ENCODE measurements at places on chromosomes 1 and 21.
A peak's percentile ranks its signal among the peaks of the same experiment; 100 is the strongest.

GRCh38 chr1:212678456-212679410 is 20.9 kb downstream of the BATF3 start:
- peaks cover 6% of the 10 kb centered on the region for H3K27me3 ChIP-seq
- H3K27ac ChIP-seq, result peak overlapping the region; percentile 37
- peaks cover 31% of the 10 kb centered on the region for H3K4me1 ChIP-seq
- H3K4me3 ChIP-seq, result no peak overlapping the region
- peaks cover 7% of the 10 kb centered on the region for H3K36me3 ChIP-seq

GRCh38 chr1:38153778-38154470 is 107.3 kb upstream of the POU3F1 start:
- H3K36me3 ChIP-seq, result no peaks in the 10 kb centered on the region
- no peak overlapping the region for H3K27ac ChIP-seq
- H3K27me3 ChIP-seq, result peaks cover 19% of the 10 kb centered on the region

GRCh38 chr1:235545292-235545930 is 41.2 kb upstream of the B3GALNT2 start:
- H3K36me3 ChIP-seq, result no peaks in the 10 kb centered on the region
- H3K4me3 ChIP-seq, result no peak overlapping the region
- H3K27ac ChIP-seq, result no peak overlapping the region
- no peak for DNase-seq
- no peaks in the 10 kb centered on the region for H3K4me1 ChIP-seq

GRCh38 chr1:51675177-51675780 is 58.4 kb downstream of the OSBPL9 start:
- no peaks in the 10 kb centered on the region for H3K27me3 ChIP-seq
- no peak for DNase-seq
- H3K27ac ChIP-seq, result no peak overlapping the region
- no peak overlapping the region for H3K4me3 ChIP-seq
- H3K36me3 ChIP-seq, result no peaks in the 10 kb centered on the region
- peaks cover 5% of the 10 kb centered on the region for H3K4me1 ChIP-seq

DNA sequence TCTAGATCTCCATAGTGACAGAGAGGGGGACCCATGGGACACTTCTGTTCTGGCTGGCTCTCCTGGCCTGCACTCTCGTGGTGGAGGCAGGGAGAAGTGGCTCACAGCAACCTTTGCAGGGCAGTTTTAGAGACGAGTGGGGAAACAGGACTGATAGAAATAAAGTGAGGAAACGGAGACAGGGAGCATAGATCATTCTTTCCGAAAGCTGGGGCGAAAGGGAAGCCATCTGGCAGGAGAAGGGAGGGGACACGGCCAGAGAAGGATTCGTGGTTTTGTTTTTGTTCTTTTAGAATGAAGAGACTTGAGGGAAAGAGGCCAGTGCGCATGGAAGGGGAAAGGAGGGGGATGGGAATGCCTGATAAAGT is 3.5 kb downstream of the TIE1 start:
- no peak overlapping the region for H3K27ac ChIP-seq
- H3K27me3 ChIP-seq, result no peaks in the 10 kb centered on the region
- H3K4me1 ChIP-seq, result peaks cover 9% of the 10 kb centered on the region
- no peak overlapping the region for H3K4me3 ChIP-seq
- no peaks in the 10 kb centered on the region for H3K36me3 ChIP-seq
- no peak for DNase-seq

DNA sequence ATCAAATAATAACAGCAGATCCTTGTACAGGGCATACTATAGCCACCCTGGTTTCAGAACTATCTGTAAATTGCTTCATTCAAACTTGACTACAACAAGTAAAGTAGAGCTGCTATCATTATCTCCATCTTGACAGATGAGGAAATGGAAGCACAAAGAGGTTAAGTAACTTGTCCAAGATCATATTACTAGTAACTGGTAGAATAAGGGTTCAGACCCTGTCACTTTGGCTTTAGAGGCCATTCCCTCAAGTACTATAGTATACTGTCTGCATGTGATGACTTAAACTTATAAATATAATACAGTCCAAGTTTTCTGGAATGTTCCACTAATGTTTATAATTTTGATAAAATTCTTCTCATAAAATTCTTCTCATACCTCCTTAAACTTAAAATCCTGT is 24.8 kb downstream of the PGM1 start:
- peaks cover 9% of the 10 kb centered on the region for H3K4me1 ChIP-seq
- no peak overlapping the region for H3K4me3 ChIP-seq
- no peaks in the 10 kb centered on the region for H3K27me3 ChIP-seq
- no peak for DNase-seq

- peaks cover 5% of the 10 kb centered on the region for H3K4me1 ChIP-seq
- H3K27me3 ChIP-seq, result peaks cover 28% of the 10 kb centered on the region
- peaks cover 4% of the 10 kb centered on the region for H3K36me3 ChIP-seq
- no peak overlapping the region for H3K4me3 ChIP-seq
- no peak for DNase-seq
These were observed 45.0 kb upstream of the PDE9A start for GRCh38 chr21:42608446-42608845.

DNA sequence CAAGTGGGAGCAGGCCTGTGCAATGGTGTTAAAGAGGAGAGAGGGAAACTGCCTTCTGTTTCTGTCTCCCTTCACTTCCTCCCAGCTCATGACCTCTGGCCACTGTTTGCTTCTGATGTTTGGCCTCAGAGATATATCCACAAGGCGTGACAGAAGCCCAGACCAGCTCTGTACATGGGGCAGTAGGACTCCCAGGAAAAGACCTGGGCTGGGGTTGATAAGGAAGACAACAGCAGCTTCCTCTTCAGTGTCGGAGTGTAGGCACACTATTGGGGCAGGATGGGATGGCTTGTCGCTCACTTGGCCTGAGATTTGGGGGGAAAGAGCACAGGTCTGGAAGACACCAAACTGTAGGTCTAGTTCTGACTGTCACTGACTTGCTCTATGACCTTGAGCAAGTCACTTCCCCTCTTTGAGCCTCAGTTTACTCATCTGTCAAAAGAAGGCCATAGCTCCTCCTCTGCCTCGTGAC is 67.8 kb upstream of the KLHDC7A start:
- no peak overlapping the region for H3K4me3 ChIP-seq
- DNase-seq, result no peak
- no peak overlapping the region for H3K27ac ChIP-seq
- no peaks in the 10 kb centered on the region for H3K4me1 ChIP-seq
- H3K27me3 ChIP-seq, result peaks cover under 1% of the 10 kb centered on the region

DNA sequence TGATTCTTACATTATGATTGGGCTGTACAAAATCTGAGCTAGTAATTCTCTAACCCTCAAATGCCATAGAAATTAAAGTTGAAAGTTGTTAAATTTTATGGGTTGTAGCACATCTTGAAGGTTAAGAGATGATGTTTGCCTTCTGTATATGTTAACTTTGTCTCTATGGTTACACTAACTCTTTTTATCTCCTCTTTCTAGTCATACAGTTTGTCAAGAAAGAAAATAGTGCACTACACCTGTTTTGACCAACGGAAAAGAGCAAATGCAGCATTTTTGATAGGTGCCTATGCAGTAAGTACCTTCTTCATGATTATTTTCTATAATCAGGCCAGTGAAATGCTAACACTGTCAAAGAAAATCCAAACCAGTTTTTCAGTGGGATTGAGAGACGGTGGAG is 38.2 kb downstream of the CDC14A start:
- no peaks in the 10 kb centered on the region for H3K27me3 ChIP-seq
- peaks cover 35% of the 10 kb centered on the region for H3K4me1 ChIP-seq
- H3K4me3 ChIP-seq, result no peak overlapping the region
- H3K27ac ChIP-seq, result no peak overlapping the region
- peaks cover 23% of the 10 kb centered on the region for H3K36me3 ChIP-seq

DNA sequence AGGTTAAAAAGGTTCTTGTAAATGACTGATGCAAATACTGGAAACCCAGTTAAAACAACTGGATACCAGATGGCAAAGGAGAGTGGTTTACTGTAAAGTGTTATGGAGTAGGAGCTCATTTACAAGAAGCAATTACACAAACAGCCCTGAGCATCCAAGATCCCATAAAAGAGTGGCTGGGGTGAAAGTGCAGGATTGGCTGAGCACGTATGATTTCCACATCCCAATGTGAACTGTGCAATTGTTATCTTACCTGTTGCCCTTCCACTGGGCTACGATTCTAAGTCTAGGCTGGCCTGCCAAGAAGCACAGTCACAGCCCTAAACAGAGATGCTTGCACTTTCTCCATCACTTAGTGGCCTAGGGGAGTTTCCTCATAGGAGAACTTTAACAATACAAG is 277.6 kb upstream of the RUNX1 start:
- H3K4me1 ChIP-seq, result no peaks in the 10 kb centered on the region
- no peak overlapping the region for H3K27ac ChIP-seq
- peaks cover 2% of the 10 kb centered on the region for H3K27me3 ChIP-seq
- DNase-seq, result no peak

GRCh38 chr1:46188295-46189030 is 9.8 kb downstream of the POMGNT1 start:
- H3K4me1 ChIP-seq, result peaks cover 12% of the 10 kb centered on the region
- H3K4me3 ChIP-seq, result no peak overlapping the region

DNA sequence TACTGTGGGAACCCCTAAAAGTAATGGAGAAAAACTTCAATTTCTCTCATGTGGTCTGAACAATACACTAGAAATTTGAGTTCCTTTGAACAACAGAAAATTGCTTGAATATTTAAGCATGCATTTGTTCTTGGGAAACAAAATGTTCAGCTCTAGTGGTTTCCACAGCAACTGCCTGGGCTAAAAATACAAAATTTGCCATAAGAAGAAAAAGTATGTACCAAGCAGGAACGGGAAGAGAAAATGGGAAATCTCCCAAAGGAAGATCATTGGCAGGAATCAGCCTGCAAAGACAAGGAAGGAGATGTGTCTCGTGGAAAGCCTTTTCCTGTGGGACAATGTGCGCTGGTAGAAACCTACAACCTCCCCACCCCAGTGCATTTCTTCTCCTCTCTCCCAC is 119.0 kb upstream of the DPT start:
- no peak overlapping the region for H3K4me3 ChIP-seq
- H3K4me1 ChIP-seq, result no peaks in the 10 kb centered on the region
- H3K27me3 ChIP-seq, result peaks cover 16% of the 10 kb centered on the region
- DNase-seq, result no peak

DNA sequence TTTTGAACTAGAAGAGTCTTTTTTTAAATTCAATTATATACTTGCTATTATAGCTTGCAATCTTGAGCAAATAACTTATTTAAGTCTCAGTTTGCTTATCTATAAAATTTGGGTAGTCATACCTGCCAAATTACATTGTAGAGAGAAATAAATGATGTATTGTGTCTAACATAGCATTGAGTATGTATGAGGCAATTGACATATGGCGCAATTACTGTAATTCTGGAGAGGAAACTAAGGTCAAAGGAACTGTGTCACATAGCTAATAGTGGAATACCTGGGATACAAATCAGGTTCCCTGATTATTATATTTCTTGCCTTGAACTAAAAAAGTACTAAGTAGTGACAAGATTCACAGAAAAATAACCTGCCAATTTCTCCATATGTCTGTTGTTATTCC is 302.5 kb downstream of the PDE4B start:
- H3K4me1 ChIP-seq, result peaks cover 10% of the 10 kb centered on the region
- H3K27ac ChIP-seq, result no peak overlapping the region
- no peaks in the 10 kb centered on the region for H3K27me3 ChIP-seq
- H3K36me3 ChIP-seq, result no peaks in the 10 kb centered on the region
- DNase-seq, result no peak

GRCh38 chr1:118264343-118264742 is 79.3 kb upstream of the SPAG17 start:
- H3K27ac ChIP-seq, result no peak overlapping the region
- no peaks in the 10 kb centered on the region for H3K4me1 ChIP-seq
- DNase-seq, result no peak
- no peaks in the 10 kb centered on the region for H3K27me3 ChIP-seq
- H3K36me3 ChIP-seq, result no peaks in the 10 kb centered on the region

GRCh38 chr1:17189632-17189990 is 15.3 kb upstream of the PADI1 start:
- no peaks in the 10 kb centered on the region for H3K36me3 ChIP-seq
- H3K4me3 ChIP-seq, result no peak overlapping the region
- H3K27ac ChIP-seq, result no peak overlapping the region
- peaks cover 15% of the 10 kb centered on the region for H3K4me1 ChIP-seq

DNA sequence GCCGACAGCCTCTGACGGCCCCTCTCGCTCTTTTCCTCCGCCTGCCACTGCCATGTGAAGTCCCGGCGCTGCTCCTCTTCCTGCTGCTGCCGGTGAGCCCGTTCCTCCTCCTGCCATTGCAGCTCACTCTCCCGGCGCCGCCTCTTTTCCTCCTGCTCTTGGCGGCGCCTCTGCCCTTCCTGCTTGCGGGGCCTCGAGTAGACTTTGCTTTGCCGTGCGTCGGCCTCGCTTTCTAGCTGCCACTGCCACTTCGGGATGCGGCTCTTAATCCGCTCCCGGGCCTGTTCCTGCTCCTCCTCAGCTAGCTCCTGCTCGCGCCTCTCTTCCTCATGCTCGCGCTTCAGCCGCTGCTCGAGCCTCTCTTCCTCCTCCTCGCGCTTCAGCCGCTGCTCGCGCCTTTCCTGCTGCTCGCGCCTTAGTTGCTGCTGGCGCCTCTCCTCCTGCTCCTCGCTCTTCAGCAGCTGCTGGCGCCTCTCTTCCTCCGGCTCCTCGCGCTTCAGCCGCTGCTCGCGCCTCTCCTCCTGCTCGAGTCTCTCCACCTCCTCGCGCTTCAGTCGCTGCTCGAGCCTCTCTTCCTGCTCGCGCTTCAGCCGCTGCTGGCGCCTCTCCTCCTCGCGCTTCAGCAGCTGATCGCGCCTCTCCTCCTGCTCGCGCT is 4.3 kb downstream of the TCHH start:
- H3K4me1 ChIP-seq, result no peaks in the 10 kb centered on the region
- DNase-seq, result peak; percentile 59
- peaks cover 2% of the 10 kb centered on the region for H3K27me3 ChIP-seq
- no peak overlapping the region for H3K4me3 ChIP-seq

GRCh38 chr1:20693623-20694022 is 24.2 kb downstream of the KIF17 start:
- H3K4me1 ChIP-seq, result peaks cover 7% of the 10 kb centered on the region
- no peaks in the 10 kb centered on the region for H3K36me3 ChIP-seq
- H3K4me3 ChIP-seq, result no peak overlapping the region
- peaks cover 13% of the 10 kb centered on the region for H3K27me3 ChIP-seq
- DNase-seq, result no peak
- H3K27ac ChIP-seq, result no peak overlapping the region

DNA sequence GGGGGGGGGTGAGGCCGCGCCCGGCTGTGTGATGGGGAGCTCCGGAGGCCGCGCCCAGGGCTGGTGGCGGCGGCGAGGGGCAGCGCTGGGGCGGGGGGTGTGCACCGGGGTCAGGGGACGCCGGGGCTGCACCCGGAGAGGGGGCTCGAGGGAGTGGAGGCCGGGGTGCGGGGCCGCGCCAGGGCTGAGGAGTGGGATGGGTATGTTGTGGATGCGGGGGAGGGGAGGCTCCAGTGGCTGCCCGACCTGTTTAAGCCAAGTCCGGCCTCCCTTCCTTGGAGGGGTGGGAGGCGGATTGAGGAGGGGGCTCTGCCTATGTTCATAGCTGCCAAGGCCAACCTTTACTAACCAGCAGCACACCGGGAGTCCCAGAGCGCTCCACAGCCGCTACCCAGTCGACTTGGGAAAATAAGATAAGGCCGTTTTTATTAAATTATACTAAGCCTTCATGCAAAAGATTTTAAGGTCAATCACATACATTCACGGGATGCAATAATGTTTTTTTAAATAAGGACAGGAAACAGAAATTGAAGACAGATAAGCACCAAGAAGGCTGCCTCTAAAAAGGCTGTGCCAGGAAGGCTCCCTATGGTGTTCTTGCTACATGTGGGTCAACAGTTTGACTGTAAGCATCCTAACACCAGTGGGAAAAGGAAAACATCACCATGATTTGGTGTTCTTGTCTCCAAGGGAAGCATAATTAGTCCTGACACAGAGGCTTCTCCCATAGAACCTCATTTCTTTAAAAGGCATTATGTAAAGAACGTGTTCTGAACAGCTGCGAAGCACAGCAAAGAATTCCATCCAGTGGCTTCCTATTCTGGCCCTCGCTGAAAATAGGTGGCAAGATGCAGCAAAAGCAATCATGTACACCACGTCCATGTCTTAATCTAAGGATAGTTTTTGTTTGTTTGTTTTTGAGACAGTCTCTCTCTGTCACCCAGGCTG is 626 bp upstream of the HLCS start:
- H3K36me3 ChIP-seq, result no peaks in the 10 kb centered on the region
- peak overlapping the region; percentile 76 for H3K4me3 ChIP-seq
- H3K4me1 ChIP-seq, result peaks cover 18% of the 10 kb centered on the region
- DNase-seq, result no peak
